ENCODE measurements at places on chromosomes 16 and 17. TPM values are rescaled to one million over a fixed set of nuclear protein-coding genes. Genes with fewer than 3 reads are reported as not detected.

LITAFD gene
- not detected for total RNA-seq

CLEC18A gene
- under 0.01 TPM for total RNA-seq

CDH11 gene
- total RNA-seq: 156 TPM

SCIMP gene
- not detected for total RNA-seq

CTF1 gene
- total RNA-seq: 4.3 TPM

GPR179 gene
- total RNA-seq: not detected

CCL5 gene
- total RNA-seq: not detected

KRT17 gene
- 4.9 TPM for total RNA-seq

HOXB6 gene
- 3.2 TPM for total RNA-seq

TMEM238L gene
- not detected for total RNA-seq

RASL10B gene
- total RNA-seq: 1.1 TPM

SLFN13 gene
- 2.1 TPM for total RNA-seq

MPV17L gene
- total RNA-seq: 0.47 TPM

FBRS gene
- total RNA-seq: 10.2 TPM

ACBD4 gene
- 7.4 TPM for total RNA-seq

RSL1D1 gene
- total RNA-seq: 41.5 TPM

FAM171A2 gene
- total RNA-seq: 8.8 TPM

SNN gene
- 20.2 TPM for total RNA-seq

LRRC46 gene
- not detected for total RNA-seq

PYDC1 gene
- not detected for total RNA-seq

GPR139 gene
- not detected for total RNA-seq

HP gene
- not detected for total RNA-seq

ARL5C gene
- under 0.01 TPM for total RNA-seq

PLLP gene
- 0.16 TPM for total RNA-seq

ABI3 gene
- total RNA-seq: not detected

Data from bronchial smooth muscle cell (primary cell).